ENCODE measurements at places on chromosomes 6 and 20. TPM values are rescaled to one million over a fixed set of nuclear protein-coding genes. Genes with fewer than 3 reads are reported as not detected.

The CALHM6 gene
- 1.7 TPM for total RNA-seq

- no peaks in the 10 kb centered on the region for H3K4me1 ChIP-seq
- no peak for DNase-seq
- no peak overlapping the region for H3K27ac ChIP-seq
- H3K4me3 ChIP-seq = no peak overlapping the region
- H3K36me3 ChIP-seq = no peaks in the 10 kb centered on the region
These were observed 150.2 kb downstream of the CDH26 start for GRCh38 chr20:60108397-60108796.

- H3K4me1 ChIP-seq = no peaks in the 10 kb centered on the region
- H3K36me3 ChIP-seq = no peaks in the 10 kb centered on the region
- no peaks in the 10 kb centered on the region for H3K27me3 ChIP-seq
- H3K4me3 ChIP-seq = no peak overlapping the region
These were observed 27.6 kb upstream of the RIMS4 start for GRCh38 chr20:44837946-44838345.

- DNase-seq = no peak
- no peaks in the 10 kb centered on the region for H3K36me3 ChIP-seq
- H3K27ac ChIP-seq = no peak overlapping the region
- H3K27me3 ChIP-seq = no peaks in the 10 kb centered on the region
These were observed 118.3 kb downstream of the KIF13A start for GRCh38 chr6:17869010-17869752.

DNA sequence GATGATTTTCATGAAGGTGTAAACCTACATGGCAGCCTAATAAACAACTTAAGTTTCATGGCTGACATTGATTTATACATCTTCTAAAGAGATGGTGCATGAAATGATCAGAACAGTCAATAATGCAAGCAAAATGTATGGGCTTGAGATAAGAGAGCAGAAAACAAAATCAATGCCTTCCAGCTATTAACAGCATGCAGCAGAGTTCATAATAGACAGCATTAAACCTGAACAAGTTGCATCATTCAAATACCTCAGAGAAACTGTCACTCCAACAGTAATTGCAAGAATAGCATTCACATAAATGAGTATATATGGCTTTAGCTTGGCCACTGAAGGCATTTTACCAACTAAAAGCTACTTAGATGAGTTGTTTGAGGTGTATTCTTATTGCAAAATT, 319.6 kb upstream of the ARID1B start:
- no peak overlapping the region for H3K4me3 ChIP-seq
- DNase-seq = no peak
- H3K4me1 ChIP-seq = no peaks in the 10 kb centered on the region
- no peaks in the 10 kb centered on the region for H3K27me3 ChIP-seq
- no peaks in the 10 kb centered on the region for H3K36me3 ChIP-seq
- no peak overlapping the region for H3K27ac ChIP-seq
